ENCODE measurements at places on chromosomes 11 and 22.
A peak's percentile ranks its signal among the peaks of the same experiment; 100 is the strongest.

GRCh38 chr22:38021206-38021605 is 36.0 kb upstream of the PICK1 start:
- no peak for DNase-seq

DNA sequence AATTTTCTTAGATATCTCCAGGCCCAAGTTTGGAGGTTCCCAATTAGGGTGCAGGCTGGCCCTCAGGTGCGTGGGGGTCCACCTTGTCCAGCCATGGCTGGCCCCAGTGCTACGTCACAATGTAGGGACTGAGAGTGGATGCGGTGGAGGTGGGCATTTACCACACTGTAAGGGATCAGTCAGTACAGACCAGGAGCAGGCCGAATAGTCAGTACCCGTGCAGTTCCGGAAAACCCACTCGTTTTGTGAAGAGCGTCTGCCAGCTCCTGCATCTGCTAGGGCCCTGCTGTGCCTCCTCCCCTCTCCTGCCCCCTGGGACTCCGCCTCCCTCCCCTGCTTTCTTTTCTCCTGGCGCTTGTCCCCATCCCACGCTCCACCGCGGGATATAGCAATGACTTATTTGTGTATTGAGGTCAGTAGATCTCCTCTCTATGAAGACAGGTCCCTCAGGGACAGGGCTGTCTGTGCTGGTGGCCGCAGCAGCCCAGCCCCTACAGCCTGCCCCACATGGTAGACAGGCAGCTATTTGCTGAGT is 50.4 kb upstream of the SEPTIN5 start:
- peak; percentile 85 for DNase-seq

GRCh38 chr11:110235966-110236365 is 60.4 kb downstream of the RDX start:
- no peak for DNase-seq

GRCh38 chr11:12868315-12869073 is 140.6 kb upstream of the RASSF10 start:
- DNase-seq: no peak

GRCh38 chr11:44605068-44605708 is 39.7 kb downstream of the CD82 start:
- peak; percentile 19 for DNase-seq

- no peak for DNase-seq
Observed at GRCh38 chr11:12122083-12122482, 11.7 kb downstream of the MICAL2 start.

DNA sequence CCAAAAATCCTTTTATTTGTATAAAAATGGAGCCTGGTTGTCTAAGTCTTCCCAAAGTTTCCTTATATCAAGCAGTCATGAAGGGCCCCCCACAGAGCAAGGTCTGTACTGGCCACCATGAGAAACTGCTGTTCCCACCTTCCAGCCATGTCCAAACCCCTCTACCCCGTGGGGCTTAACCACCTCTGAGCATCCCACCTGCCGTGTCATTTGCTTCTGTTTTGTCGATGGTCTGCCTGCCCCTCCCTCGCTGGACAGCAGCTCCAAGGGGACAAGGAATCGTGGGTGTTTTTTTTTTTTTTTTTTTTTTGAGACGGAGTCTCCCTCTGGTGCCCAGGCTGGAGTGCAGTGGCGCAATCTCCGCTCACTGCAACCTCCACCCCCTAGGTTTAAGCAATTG is 11.1 kb upstream of the ANO1 start:
- DNase-seq: no peak

DNA sequence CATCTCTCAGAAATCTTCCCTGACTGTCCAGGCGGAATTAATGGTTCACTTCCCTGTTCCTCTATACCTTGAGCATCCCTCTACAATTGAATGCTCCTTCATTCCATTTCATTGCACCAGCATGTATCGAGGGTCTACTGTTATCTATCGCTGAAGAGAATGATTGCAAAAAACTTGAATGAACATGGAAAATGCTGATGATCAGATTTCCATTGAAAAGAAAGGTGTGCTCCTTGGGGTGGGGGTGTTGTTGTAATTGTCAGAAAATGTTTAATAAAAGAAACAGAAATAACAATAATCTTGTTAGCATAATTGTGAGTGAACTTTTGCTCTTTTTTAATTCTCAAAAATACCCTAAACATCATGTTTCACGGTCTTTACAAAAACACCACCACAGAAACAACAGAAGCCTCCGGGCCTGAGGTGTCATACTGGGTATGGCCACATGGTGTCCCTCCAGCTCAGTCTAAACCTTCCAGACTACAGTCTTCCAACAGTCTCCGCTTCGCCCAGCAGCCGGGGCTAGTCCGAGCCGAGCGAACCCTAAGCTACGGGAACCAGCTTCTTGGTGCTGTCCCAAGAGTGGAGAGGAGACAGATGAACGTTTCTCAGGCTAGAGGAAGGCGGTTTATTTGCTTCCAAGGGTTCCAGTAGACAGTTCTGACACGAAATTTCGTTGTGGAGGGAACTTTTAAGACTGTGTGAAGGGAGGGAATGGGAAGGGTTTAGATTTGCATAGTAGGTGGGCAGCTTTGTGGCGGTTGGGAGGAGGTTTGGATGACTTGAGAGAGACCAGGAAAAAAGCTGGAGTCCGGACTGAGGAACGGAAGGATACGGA is 75.8 kb upstream of the ZBED5 start:
- DNase-seq: peak; percentile 79

DNA sequence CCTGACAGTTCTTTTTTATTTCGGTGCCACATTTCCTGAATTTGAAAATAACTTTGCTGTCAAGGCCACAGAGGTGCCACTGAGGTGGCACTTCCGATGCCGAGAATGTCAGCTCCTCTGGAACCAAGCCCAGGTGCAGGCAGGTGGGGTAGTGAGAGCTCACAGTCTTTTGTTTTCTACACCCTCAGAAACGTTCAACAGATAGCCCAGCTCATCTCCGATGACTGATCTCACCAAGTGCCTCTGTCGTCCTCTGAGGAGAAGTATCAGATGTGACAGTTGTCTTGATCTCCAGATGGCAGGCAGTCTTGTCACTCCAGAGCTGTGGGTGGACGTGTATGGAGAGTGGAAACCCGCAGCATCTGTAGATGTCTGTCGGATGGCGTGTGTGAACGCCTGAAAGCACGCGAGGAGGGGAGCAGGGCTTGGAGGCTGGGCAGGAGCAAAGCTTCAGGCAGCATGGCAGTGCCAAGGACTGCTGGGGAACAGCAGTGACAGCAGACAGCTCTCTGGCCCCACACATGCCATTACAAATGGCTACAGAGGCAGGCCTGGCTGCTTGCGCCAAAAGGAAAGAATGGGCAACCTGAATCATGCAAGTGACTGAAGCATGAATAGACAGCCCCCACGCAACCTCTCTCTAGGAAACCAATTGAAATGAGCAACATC is 877.0 kb downstream of the OPCML start:
- no peak for DNase-seq

- no peak for DNase-seq
Observed at GRCh38 chr22:17678817-17679385, 40.3 kb downstream of the BCL2L13 start.

GRCh38 chr22:26527574-26528465 is 15.5 kb upstream of the TFIP11 start:
- no peak for DNase-seq

GRCh38 chr22:37976547-37976946 is 7.8 kb downstream of the SOX10 start:
- no peak for DNase-seq

- peak; percentile 4 for DNase-seq
Observed at GRCh38 chr22:20595461-20595860, 88.1 kb downstream of the MED15 start.

GRCh38 chr11:130633466-130633865 is 185.0 kb downstream of the ADAMTS15 start:
- no peak for DNase-seq

DNA sequence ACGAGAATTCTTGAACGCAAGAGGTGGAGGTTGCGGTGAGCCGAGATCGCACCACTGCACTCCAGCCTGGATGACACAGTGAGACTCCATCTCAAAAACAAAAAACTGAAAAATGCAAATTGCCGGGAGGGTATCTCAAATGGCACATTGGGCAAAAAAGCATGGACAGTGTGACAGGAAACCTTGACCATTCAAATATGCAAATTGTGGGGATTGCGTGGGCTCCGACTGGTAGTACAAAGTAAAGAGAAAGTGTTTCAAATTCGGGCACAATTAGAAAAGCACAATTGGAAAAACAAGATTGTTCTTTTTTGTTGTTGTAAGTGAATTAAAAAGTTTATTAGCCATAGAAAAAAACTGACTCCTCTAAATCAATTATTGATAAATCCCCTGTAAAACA is 56.7 kb upstream of the NUP160 start:
- DNase-seq: no peak

- DNase-seq: no peak
Observed at GRCh38 chr11:74773476-74773875, 24.8 kb downstream of the RNF169 start.

DNA sequence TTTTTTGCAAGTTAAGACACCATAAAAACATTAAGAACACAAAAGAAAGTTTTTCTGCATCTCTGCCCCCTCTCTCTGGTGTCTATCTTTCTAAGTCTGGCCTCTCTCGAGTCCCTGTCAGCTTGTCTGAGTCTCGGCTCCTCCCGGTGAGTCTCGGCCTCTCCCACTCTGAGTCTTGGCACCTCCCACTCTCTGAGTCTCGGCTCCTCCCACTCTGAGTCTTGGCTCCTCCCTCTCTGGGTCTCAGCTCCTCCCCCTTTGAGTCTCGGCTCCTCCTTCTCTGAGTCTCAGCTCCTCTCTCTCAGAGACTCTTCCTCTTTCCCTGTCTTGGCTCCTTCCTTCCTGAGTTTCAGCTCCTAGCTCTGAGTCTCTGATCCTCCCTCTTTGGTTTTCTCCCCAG is 72.5 kb upstream of the AMPD3 start:
- DNase-seq: no peak

DNA sequence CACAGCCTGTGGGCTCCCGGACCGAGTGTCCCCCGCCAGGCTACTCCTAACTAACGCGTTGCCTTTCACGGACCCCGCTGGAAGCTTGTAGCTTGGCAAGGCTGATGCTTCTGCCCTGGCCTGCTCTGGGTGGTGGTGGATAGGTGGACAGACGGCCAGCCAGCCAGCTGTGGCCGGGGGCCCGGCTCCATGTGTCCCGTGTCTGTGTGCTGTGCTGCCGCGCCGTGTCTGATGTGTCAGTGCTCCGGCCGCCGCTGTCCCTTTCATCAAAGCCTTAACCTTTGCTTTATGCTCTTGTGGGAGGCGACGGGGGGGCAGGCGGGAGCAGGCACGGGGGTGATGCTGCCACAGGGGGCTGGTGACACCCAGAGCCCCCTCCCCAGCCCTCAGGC is 5.0 kb downstream of the CCDC188 start:
- no peak for DNase-seq

DNA sequence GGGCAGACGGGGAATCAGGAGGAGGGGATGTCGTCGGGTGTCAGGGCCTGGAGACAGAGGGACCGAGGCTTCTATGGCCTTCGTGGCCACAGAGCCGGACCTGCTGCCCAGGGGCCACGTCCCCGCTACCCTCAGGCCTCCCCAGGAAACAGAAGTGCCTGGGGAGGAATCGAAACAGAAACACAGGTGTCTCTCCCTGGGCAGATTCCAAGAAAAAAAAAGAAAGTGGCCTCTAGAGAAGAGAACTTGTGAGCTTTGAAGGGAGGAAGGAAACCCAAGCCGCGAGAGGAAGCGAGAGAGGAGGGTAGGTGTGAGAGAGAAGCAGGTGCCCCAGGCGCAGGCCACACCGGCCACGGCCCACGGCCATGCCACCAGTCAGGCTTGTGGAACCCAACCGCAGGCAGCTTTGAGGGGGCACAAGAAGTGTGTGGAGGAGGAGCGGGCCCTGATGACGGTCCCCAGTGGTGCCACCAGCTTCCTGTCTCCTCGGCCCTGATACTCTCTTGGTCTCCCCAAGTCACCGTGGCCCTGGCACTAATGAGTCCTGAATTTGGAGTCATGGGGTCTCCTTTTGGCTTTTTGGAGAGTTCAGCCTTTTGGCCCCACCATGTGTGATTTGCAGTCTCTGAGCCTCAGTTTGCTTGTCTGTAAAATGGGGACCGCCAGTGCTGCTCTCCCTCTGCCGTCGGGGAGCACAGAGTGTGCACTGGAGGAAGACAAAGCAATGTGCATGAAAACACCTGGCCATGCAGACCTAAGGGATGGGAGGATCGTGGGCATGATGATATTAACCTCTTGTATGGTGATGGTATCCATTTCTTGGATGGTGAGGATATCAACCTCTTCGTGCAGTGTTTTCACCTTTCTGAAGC is 25.2 kb downstream of the LIF start:
- DNase-seq: no peak

DNA sequence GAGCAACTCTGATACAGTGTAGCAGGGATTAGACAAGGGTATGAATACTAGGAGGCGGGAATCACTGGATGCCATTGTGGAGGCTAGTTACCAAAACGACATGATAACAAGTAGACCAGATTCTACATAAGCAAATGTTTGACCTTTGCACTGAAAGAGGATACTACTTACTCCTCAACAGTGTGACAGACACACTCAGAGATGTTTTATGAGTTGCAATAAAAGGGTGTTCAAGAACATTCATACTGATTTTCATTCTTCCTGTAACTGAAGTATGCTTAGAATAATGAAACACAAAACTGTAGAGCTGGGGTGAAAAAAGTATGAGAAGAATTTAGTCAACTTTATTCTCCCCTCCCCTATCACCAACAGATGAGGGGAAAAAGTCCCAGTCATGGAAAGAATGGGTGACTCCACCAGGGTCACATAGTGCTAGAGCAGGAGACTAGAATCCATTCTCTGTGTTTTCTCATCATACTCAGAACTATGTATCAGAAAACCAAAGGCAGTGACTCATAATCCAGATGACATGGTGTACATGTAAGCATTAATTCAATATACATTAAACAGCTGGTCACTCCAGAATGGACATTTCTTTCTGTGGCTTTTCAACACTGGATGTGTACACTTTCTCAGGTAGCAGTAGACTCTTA is 32.8 kb downstream of the ARHGAP20 start:
- DNase-seq: no peak

- no peak for DNase-seq
Observed at GRCh38 chr22:30863081-30863833, 105.3 kb downstream of the MORC2 start.

- no peak for DNase-seq
Observed at GRCh38 chr11:126919147-126919823, 81.3 kb downstream of the KIRREL3 start.

- DNase-seq: no peak
Observed at GRCh38 chr11:89660234-89660633, 49.9 kb upstream of the TRIM77 start.

- no peak for DNase-seq
Observed at GRCh38 chr22:47076758-47077157, 314.3 kb downstream of the TBC1D22A start.
